ENCODE measurements at places on chromosomes 1 and 21. TPM values are rescaled to one million over a fixed set of nuclear protein-coding genes. Genes with fewer than 3 reads are reported as not detected.

- DNase-seq: no peak
These were observed 8.9 kb downstream of the CD1D start for GRCh38 chr1:158189624-158190023.

The KCNT2 gene
- total RNA-seq: 0.25 TPM

DNA sequence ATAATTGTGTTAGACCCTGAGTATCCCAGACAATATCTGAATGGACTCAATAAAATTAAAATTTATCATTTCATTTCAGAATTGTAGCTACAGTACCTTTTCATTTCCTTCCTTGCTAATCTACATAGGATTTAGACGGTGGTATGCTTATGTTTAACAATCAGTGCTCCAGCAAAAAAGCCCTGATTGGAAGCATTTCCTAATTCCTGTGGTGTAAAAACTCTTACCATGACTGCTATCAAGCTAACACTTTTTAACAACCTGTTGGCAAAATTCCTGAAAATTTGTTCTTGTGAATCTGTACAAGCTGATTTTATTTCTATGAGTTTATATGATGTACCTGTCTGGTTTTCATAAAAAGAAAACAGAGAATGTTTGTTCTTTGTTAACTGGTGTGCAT lies 5.2 kb upstream of the FNBP1L start:
- no peak for DNase-seq

The PRAMEF17 gene
- not detected for total RNA-seq

Measured in SJSA1 (cell line).